Panc1 (cell line): ENCODE measurements at places on chromosomes 6 and 20. TPM values are rescaled to one million over a fixed set of nuclear protein-coding genes. Genes with fewer than 3 reads are reported as not detected.
A peak's percentile ranks its signal among the peaks of the same experiment; 100 is the strongest.

GRCh38 chr6:82183642-82184282 is 63.8 kb downstream of the IBTK start:
- DNase-seq = no peak

SRMS gene
- total RNA-seq = not detected

DNA sequence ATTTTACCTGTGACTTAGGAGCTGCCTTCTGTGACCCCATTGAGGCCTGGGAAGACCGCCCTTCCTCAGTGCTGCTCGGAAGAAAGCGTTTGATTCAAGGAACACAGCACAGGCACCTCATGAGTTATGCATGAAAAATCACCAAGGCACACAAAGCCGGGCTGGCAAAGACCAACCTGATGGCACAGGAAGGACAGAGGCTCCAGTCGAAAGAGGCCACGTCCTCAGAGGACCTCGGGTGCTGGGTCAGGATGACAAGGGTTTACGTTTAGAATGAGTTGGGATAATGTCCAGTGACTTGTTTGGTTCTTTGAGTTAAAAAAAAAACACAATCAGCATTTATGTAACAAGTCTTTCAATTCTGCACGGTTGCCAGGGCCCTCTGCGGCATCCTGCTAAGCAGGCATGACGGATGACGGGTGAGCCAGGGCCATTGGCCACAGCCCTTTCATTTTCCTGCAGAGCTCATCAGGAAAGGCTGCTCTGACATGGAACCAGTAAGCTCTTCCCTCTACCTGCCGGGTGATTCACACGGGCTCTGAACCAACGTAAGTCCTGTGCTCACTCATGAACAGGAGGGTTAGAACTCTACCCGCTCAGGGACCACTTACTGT is 112.8 kb downstream of the DACT2 start:
- DNase-seq = no peak

- DNase-seq = no peak
Measured at GRCh38 chr6:116507324-116507723, 4.1 kb upstream of the CALHM5 start.

TTLL9 gene
- 2.1 TPM for total RNA-seq

HLA-DPB1 gene
- 0.64 TPM for total RNA-seq

DNA sequence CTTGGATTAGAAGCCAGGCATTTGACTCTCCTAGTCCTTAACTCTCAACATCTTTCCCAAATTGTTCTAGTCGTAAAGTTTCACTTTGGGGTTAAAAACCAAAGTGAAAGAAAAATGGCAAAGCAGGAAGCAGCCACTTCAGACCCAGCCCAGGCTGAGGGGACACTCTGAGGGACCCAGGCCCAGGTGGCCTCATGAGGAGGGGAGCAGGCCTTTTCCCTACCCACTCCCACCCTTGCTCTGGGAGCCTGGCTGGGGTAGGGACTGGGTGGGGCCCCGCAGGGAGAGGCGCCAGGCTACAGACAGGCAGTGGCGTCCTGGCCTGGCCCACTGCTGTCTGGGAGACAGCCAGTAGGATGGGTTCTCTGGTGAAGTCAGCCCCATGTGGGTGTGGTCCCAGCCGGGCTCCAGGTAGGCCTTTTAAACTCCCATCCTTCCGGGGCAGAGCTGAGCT is 68.7 kb upstream of the MYL9 start:
- DNase-seq = no peak

GRCh38 chr6:159606786-159607185 is 86.3 kb downstream of the SOD2 start:
- DNase-seq = no peak

TFAP2B gene
- total RNA-seq = not detected

POM121L2 gene
- total RNA-seq = not detected

DNA sequence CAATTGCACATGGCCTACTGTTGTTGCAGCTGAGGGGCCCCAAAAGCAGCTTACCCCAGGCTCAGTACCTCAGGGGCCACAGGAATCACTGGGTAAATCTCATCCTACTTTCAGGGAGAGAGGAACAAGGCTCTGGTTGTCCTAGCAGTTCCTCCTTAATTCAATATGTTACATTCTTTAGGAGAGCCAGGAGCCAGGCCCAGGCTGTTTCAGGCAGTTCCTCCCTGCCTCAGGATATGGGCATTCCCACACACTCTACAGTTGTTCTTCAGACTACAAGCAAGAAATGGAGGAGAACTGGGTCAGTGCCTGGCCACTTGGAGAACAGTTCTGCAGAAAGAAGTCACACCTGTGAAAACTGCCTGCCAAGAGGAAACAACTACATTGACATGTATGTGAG is 9.6 kb upstream of the BTN3A2 start:
- no peak for DNase-seq

DNA sequence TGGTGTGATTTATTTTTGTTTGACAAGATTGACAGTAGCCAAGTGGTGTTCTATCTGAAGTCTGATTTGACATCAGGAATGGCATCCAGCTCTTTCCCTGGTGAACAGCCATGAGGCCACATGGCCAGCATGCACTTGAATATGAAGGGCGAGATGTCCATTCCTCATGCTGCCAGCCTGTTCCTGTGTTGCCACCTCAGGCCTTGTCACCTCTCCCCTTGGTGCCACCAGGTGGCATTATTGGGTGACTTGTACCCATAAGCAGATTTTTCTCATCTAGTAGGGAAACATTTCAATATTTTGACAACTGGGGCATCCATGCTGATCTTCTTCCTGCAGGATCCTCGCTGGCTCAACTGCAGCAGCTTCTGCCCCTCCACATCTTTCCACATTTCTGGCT is 199.1 kb downstream of the ERMARD start:
- no peak for DNase-seq

- no peak for DNase-seq
Measured at GRCh38 chr6:124658053-124658452, 304.2 kb upstream of the RNF217 start.

- DNase-seq = no peak
Measured at GRCh38 chr20:63858393-63859165, 2.7 kb upstream of the ABHD16B start.

TCF21 gene
- not detected for total RNA-seq

SLC32A1 gene
- not detected for total RNA-seq

C4B gene
- 8.8 TPM for total RNA-seq

FIG4 gene
- 19.0 TPM for total RNA-seq

GRCh38 chr6:18016133-18016532 is 28.7 kb upstream of the KIF13A start:
- DNase-seq = no peak

ECT2L gene
- not detected for total RNA-seq

DNA sequence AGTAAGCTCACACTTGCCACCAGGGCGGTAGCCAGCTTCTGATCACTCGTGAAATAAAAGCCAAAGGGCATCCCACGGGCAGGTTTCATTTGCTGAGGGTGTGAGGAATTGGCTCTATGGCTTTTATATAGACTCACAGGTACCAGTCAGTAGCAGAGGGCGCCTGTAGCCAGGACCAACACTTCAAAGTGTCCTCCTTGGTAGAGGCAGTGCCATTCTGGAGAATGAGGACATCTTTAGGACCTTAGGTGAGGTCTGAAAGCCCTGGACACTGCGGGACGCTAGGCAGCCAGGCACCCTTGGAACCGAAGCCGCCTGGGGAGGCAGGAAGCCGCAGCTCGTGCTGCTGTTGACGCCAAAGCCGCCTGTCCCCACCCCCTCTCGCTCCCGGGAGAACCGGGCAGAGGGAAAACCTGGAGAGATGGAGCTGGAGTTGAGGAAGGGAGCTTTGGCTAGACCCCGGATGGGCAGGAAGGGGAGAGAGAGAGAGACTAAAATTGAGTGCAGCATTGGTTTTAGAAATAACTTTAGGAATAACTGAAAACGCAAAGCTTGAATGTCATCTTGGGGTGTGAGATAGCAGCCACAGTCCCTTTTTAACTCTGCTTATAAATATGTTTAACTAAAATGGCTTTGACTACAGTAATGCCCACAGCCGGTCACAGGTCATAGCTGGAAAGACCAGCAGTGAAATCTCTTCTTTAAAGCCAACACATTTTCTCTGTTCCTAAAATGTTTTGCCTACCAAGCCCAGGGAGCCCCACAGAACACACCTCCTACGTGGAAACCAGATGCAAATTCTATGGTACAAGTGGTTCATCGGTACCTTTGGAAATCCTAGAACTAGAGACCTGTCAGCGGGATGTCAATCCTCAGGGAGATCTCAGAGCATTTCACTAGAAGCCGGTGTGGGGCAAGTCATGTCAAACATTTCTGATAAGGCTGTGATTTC is 128.5 kb upstream of the CDYL start:
- peak; percentile 63 for DNase-seq

ELOVL2 gene
- 27.8 TPM for total RNA-seq

ANGPT4 gene
- total RNA-seq = not detected

DNA sequence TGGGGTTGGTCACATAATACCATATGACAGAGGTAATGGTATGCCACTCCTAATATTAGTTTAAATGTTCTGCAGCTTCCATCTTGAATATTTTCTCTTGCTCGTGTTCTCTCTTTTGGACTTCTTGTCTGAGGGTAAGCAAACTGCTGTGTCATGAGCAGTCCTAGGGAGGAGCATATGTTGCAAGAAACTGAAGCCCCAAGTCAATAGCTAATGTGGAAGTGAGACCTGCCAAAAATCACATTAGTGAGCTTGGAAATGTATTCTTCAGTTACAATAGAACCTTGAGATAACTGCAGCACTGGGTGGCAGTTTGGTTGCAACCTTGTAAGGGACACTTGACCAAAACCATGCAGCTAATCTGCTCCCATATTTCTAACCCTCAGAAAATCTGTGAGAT is 178.2 kb upstream of the IMPG1 start:
- no peak for DNase-seq

DNA sequence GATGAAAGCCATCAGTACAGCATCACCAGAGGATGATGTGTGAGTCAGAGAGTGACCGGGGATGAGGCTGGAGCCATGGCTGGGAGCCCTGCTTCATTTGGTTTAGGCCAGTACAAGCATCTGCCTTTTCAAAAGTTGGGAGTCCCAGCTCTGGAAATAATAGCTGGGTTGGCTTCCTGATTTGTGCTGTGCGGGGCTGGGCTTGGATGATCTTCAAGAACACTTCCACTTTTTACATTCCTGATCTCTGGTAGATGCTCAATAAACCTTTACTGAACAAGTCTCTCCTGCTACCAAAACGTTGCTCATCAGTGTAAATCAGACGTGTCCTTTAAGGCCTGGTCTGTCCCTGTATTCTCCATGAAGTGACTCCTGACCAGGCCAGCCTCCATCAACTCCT is 44.1 kb upstream of the ADGRF4 start:
- DNase-seq = no peak

DNA sequence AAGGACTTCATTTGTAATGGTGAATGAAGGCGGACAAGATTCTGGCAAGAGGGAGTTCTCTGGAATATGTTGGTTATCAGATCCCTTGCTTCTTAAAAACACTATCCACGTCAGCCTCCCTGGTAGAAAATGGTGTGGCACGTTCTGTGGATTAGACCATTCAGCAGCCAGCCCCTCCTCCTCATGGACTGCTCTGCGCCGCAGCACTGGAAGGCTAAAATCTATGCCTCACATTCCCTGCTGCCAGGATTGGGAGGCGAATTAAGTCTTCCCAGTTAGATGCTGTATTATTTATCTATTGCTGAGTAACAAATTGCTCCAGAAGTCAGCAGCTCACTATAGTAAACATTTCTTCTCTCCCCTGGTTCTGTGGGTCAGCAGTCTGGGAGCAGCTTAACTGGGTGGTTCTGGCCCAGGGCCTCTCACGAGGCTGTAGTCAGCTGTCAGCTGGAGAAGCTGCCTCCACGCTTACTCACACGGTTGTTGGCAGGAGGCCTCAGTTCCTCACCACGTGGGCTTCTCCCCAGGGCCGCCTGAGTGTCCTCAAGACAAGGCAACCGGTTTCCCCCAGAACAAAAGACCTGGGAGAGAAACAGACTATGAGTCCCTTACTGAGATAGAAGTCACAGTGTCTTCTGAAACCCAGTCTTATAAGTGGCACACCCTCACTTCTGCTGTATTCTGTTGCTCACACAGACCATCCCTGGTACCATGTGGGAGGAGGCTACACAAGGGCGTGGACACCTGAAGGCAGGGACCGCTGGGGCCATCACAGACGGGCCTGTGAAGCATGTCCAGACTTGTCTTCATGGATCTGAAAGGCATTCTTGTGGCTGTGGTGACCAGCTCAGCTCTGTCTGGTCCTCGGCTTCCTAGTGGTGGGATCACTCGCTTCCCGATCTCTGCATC is 101.0 kb downstream of the NRN1 start:
- no peak for DNase-seq

DNA sequence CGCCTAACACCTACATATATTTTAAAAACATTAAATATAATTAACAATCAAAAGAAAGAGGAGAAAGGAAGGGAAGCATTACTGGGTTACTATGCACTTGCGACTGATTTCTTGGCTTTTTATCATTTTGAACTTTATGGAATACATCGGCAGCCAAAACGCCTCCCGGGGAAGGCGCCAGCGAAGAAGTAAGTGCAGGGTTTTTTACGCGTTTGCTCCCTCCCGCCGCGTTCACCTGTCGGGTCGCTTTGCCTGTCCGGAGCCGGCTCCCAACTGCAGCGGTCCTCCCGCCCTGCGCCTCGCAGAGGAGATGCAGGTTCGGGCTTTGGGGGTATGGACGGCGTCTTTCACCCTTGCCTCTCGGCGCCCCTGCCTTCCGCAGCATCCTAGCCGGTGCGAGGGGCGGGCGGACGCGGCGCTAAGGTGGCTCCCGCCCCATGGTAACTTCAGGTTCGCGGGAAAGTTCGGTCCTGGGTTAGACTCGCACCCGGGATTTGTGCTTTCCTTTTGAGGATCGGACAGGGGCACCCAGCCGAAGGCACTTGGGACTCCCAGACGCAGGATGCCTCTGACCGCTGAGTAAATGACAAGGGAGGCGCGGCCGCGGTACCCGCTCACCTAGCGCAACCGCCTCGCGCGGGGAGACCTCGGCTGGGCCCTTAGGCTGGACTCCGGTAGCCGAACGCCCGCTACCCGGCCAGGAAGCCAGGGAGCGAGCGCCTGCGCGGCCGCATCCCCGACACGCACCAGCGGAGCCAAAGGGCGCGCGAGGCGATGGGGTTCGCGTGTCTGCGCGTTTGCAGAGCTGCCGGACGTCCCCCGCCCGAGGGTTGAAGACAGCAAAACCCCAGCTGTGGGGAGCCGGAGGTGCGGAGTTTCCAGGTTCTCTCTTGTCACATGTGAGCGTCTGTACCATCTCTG is 891 bp downstream of the RSPO3 start:
- no peak for DNase-seq

PRDM13 gene
- not detected for total RNA-seq

- DNase-seq = no peak
Measured at GRCh38 chr6:131854803-131855202, 47.0 kb downstream of the ENPP1 start.

TSHZ2 gene
- 0.36 TPM for total RNA-seq

EYS gene
- not detected for total RNA-seq

- no peak for DNase-seq
Measured at GRCh38 chr6:158639056-158639455, 5.5 kb downstream of the DYNLT1 start.

GRCh38 chr6:132052096-132052495 is 100.9 kb upstream of the CCN2 start:
- no peak for DNase-seq

DNA sequence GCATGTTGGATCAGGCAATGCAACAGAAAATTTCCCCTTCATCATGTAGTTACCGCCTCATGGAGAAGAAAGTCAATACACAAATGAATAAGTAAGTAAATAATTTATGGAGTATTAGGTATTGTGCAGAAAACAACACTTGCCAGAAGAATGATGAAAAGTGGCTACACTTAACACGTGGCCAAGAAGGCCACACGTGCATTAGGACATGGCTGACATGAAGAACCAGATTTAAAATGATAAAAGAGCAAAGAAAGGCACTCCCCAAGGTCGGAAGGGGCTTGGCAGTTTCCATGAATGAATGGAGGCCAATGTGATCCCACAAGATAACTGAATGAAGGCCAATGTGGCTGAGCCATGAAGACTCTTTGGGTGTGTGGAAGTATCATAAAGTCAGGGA is 447.2 kb downstream of the DOK5 start:
- DNase-seq = no peak

SH3BGRL2 gene
- total RNA-seq = 8.5 TPM
